ENCODE measurements at places on chromosomes 7 and 10.

GRCh38 chr10:6399231-6399741 is 180.8 kb downstream of the PRKCQ start:
- no peak for DNase-seq

GRCh38 chr10:31142026-31142425 is 110.4 kb upstream of the ZNF438 start:
- peak; percentile 3 for DNase-seq

DNA sequence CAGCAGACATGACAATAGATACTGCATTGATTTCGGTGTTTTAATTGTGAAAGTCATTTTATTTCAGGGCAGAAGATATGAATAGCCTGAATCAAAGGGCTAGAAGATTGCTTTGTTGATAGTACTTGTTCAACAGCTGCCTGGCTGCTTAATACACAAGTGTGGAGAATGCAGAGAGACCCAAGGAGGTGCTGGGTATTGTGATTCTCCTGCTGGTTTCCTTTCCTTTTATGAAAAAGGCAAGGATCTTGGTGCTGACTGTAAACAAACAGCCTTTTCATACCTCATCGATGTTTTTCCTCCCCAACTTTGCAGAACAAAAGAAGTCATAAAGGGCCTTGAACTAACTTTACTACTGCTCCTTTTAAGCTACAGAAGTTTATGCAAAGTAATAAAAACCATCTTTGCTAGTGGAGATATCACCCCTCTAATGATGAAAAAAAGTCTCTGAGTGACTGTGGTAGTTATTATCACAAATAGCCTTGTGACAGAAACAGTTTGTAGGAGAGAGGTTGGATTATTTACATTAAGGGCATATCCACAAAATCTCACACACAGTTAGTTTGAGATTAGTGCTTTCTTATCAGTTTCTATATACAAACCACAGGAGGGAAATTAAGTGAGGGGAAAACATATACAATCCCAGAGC is 800.0 kb downstream of the LRMDA start:
- DNase-seq = no peak

DNA sequence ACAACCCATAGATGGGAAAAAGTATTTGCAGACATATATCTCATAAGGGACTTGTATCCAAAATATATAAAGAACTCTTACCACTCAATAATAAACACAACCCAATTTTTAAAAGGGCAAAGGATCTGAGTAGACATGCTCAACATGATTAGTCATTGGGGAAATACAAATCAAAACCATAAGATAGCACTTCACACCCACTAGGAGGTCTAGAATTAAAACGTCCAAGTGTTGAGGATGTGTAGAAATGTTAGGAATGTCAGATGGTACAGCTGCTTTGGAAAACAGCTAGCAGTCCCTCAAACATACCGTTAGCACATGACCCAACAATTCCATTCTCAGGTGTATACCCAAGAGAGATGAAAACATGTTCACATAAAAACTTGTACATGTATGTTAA is 8.3 kb downstream of the PSTK start:
- DNase-seq = no peak

GRCh38 chr10:80855348-80855971 is 317.8 kb downstream of the SH2D4B start:
- DNase-seq = peak; percentile 5

DNA sequence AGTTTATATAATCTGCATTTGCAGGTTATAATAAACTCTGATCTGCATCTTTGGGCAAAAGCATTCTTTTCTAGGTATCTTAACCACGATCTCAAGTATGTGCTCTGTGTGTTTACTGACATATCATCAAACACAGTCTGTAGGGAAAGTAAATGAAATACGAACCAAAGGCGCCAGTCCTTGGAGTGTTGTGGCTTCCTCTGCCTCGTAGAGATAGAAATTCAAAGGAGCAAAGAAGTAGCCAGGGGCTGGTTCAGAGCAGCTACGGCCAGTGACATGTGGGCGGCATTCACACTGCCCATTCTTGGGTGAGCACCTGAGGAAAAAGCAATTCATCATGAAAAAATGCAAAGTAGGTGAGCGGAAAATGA is 38.7 kb downstream of the LAMB4 start:
- no peak for DNase-seq

- no peak for DNase-seq
Measured at GRCh38 chr7:137519181-137519691, 175.7 kb upstream of the PTN start.

Measured in DND-41 (cell line).